ENCODE measurements at places on chromosomes 6 and 20.

- no peak for DNase-seq
Measured at GRCh38 chr20:4951299-4951698, 50.0 kb downstream of the SLC23A2 start.

DNA sequence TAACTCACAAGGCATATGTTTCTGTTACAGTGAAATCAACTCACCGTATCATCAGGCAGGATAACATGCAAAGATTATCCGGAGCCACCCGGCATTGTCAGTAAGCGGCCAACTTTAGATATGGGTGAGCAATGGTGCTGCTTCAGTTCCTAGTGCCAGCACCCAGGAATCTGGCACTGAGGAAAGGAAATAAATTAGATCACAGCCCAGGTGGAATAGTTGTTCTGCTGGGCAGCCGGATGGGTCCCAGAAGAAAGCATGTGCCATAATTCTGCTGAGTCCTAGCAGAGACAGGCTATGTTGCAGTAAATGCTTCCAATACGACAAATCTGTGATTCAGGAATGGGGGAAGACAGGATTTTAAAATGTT, 183.6 kb upstream of the SPTLC3 start:
- no peak for DNase-seq

GRCh38 chr6:49551866-49552129, 1.3 kb downstream of the C6orf141 start:
- DNase-seq, result no peak

DNA sequence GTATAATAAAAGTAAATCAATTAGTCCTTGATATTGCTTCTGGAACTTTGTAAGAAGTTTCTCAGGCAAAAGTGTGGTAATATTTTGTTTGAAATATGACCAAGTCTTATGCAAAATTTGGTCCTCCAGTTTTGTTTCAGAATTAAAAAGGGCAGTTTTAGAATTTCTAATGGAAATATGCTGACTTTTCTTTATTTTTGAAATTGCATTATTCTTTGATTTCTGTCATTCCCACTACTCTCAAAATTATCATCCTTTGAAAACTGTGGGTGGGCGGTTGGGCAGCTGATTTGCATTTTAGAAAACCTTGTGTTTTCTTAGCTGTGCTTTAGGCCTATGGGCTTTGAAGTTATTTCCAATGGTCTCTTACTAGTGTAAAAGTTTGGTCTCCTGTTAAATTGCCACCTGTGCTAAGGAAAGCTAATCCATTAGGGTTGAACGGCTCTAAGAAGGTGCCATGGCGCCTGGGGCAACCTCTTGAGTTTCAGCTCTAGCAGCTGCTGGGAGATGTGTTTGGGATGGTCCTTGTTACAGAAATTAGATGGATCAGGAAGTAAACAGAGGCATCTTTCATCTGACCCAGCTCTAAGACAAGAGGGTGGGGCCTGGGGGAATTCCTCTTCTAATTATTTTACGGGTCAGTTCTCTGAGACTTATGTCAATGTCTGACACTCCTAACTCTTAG, 880.8 kb upstream of the SLC35B3 start:
- no peak for DNase-seq

GRCh38 chr6:26270486-26270861, 94.5 kb upstream of the BTN3A2 start:
- no peak for DNase-seq

GRCh38 chr20:42688576-42688975, 501.1 kb downstream of the PTPRT start:
- no peak for DNase-seq

DNA sequence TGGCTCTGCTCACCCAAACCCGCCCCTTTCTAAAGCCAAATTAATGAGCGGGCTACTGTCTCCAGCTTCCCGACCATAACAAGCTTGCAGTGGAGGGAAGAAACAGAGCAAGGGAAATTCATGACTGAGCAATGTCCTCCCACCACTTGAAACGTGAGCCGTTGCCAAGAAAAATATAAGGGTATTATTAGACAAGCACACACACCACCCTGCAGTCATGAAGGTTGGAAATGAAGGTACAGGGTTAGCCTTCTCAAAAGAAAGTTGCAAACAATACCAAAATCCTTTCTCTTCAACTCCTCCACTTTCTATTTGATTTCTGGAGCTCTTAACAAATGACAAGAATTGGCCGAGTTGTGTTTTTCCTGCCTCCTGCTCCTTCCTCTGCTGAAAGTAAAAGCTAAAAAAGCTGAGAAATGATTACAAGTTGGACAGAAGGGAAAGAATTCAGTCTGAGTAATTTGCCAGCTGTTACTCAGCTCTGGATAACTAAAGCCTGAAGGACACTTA, 151.1 kb upstream of the B3GAT2 start:
- DNase-seq, result no peak

- no peak for DNase-seq
Measured at GRCh38 chr6:129115471-129115870, 232.5 kb downstream of the LAMA2 start.

- no peak for DNase-seq
Measured at GRCh38 chr6:41656002-41656691, 17.9 kb downstream of the MDFI start.

GRCh38 chr6:37680668-37681067, 17.0 kb downstream of the MDGA1 start:
- DNase-seq, result no peak

DNA sequence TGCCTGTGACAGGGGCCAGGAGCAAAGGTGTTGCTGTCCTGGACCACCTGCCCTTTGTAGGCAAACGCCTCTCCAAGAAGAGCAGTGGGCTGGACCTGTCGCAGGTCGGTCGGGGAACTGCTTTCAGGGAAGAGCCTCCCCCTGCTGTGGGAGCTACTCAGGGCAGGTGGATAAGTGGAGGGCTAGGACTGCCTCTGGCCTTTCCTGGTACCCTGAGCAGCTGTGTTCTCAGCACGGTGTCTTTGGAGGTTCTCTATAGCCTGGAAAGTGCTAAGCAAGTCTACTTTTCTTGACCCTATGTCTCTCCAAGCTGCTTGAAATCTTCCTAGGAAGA, 35.0 kb downstream of the BPIFB1 start:
- no peak for DNase-seq

DNA sequence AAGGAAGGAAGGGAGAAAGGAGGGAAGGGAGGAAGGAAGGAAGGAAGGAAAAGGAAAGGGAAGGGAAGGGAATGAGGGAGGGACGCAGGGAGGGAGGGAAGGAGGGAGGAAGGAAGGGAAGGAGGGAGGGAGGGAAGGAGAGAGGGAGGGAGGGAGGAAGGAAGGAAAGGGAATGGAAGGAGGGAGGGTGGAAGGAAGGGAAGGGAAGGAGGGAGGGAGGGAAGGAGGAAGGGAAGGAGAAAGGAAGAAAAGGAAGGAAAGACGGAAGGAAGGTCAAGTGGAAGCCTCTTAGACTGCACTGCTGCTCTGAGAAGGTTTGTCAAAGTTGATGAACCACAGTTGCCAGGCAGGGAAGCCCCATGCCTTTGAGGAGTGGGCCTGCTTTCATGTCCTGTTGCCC, 324.3 kb upstream of the ZFP64 start:
- DNase-seq, result no peak

GRCh38 chr6:18302561-18303439, 38.5 kb upstream of the DEK start:
- DNase-seq, result no peak

- DNase-seq, result no peak
Measured at GRCh38 chr20:63002511-63002910, 4.3 kb downstream of the BHLHE23 start.

- DNase-seq, result no peak
Measured at GRCh38 chr6:27187231-27188060, 60.1 kb upstream of the PRSS16 start.

DNA sequence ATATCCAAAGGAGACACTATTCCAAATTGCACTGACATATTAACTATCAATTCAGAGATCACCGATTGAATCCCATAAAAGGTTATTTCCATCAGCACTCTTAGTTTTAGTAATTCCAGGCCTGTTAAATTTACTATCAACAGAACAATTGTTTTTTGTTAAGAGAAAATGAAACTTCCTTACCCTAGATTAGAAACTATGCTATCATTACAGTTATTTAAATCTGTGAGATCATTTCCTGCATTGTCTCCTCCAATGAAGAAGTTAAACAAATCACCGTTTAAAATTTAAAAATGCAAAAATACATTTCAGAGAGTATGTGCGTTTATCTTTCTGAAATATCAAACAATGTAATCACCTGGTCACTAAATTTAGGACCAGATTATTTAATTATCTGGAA, 57.5 kb downstream of the HIVEP2 start:
- no peak for DNase-seq

GRCh38 chr6:835476-836160, 142.7 kb upstream of the EXOC2 start:
- no peak for DNase-seq

GRCh38 chr6:37663019-37663810, 34.5 kb downstream of the MDGA1 start:
- DNase-seq, result no peak

- no peak for DNase-seq
Measured at GRCh38 chr20:4559106-4559505, 162.6 kb upstream of the PRND start.

GRCh38 chr6:118708055-118708454, 56.7 kb upstream of the CEP85L start:
- DNase-seq, result no peak
